ENCODE measurements at places on chromosomes 2 and 18.

DNA sequence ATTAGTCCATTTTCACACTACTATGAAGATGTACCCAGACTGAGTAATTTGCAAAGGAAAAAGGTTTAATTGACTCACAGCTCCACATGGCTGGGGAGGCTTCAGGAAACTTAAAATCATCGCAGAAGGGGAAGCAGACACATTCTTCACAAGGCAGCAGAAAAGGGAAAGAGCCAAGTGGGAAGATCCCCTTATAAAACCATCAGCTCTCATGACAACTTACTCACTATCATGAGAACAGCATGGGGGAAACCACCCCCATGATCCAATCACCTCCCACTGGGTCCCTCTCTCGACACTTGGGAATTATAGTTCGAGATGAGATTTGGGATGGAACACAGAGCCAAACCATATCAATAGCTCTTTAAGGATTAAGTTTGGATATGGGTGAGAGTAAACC lies 246.1 kb upstream of the CYRIA start:
- no peak for DNase-seq

DNA sequence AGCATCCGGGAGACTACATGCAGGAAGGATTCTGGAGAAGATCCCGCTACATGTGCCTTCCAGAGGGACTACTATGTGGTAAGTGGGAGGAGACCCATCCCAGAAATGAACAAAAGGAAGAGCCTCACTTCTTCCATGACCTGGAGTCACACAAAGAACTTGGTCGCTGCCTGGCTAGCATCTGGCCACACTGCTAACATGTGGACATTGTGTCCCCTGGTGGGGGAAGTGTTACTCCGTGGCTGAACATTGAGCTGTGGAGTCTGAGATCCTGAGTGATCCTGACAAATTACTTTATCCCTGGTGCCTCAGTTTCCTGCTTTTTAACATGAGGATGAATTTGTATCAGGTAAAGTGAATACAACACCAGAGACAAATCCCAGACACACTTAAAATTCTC lies 8.4 kb downstream of the SPP2 start:
- no peak for DNase-seq

DNA sequence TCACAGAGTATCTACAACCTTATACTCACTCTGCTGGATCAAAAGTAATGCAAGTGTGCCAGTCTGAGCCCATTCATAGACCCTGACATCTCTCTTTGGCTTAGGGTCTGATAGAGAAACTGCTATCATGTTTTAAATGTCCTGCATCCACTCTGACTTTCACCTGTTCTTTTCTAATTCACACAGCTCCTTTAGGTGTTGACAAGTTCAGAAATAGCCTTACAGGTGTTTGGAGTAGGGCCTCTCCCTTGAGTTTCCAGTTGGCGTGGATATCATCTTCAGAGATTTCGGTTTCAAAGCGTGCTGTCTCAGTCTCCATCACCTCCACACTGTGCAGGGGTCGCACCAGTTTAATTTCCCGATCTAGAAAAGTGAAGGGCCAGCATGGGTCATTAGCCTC lies 150.3 kb downstream of the PLEKHA3 start:
- no peak for DNase-seq

DNA sequence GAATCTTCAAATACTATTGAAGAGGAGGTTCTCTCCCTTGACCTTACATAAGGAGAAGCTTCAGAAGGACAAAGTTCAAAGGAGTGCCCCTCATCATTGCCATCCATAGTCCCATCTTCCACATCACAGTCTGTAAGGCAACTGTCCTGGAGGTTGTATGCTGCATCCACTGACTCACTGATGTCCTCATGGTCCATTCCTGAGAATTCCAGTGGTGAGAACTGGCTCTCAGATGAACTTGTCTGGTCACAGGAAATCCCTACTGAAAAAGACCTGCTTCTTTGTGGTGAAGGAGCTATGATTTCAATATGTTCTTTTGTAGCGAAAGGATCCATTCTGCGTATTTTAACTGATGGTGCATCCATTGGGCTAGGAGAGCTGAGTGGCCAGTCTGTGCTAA lies 52.2 kb downstream of the EIF2AK3 start:
- no peak for DNase-seq

DNA sequence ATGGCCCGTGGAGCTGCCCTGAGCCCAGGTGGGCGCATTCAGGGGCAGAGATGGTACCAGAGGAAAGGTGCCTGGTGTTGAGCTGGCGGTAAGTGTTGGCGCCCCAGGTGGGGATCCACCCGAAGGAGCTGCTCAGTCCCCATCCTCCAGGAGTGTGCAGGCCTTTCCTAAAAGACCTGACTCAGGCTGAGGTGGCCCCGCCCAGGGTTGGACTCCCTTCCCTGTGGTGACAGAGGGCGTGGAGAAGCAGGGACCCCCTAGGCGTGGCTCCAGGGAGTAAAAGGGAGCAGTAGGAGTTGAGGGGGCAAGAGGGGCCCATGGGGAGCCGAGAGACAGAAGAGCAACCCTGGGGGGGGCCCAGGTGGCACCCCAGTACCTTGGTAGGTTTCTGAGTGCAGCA lies 2.4 kb downstream of the OXER1 start:
- no peak for DNase-seq

GRCh38 chr2:241686324-241686649 lies 328 bp downstream of the DTYMK start:
- DNase-seq, result no peak

GRCh38 chr2:198052741-198053140 lies 248.3 kb downstream of the PLCL1 start:
- no peak for DNase-seq

DNA sequence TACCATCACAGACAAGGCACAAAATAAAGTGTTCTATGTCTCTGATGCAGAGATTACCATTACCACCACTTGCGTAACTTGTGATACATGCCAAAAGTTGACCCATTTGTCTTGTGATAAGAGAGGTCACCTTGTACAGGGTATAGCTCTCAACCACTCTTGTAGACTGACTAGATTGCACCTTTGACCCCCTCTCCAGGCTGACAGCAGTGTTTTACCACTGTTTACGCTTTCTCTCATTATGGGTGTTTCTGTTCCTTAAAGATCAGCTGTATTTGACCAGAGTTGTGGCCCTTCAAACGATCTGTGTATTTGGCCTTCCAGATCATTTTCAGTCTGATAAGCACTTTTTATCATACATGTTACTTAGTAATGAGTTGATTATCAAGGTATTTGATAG lies 215.7 kb upstream of the HNMT start:
- no peak for DNase-seq

- no peak for DNase-seq
Observed at GRCh38 chr2:32792416-32792815, 154.3 kb upstream of the LTBP1 start.

DNA sequence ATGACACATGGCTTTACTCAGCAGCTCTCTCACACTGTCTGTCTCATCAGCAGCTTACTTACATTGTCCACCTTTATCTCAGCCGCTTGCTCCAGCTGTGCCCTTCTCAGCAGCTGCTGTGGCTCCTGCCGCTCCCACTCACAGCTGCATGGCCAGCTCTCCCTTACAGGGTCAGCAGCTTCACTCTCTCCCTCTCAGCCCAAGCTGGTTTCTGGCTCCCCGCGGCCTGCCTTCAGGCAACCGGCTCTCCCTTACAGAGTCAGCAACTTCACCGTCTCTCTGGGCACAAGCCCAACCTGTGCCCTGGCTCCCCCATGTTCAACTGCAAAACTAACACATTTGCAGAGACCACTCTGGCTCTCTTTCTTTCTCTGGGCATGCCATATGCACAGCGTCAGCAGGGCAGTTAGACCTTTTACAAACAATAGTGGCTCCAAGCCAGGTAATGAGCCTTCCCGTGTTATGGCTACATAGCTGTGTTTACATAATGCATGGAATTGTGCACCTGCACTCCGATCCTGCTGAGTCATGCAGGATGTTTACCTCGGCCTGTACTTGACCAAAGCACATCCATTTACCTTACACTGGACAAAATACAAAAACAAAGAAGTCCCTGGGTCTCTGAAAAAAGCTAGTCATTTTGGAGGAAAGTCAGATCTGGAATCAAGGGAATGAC lies 167.3 kb downstream of the DOK6 start:
- no peak for DNase-seq

GRCh38 chr2:12317814-12318426 lies 398.8 kb upstream of the TRIB2 start:
- DNase-seq, result no peak

GRCh38 chr2:30073523-30073922 lies 73.3 kb upstream of the YPEL5 start:
- no peak for DNase-seq

GRCh38 chr2:106267997-106268396 lies 73.9 kb upstream of the UXS1 start:
- no peak for DNase-seq

DNA sequence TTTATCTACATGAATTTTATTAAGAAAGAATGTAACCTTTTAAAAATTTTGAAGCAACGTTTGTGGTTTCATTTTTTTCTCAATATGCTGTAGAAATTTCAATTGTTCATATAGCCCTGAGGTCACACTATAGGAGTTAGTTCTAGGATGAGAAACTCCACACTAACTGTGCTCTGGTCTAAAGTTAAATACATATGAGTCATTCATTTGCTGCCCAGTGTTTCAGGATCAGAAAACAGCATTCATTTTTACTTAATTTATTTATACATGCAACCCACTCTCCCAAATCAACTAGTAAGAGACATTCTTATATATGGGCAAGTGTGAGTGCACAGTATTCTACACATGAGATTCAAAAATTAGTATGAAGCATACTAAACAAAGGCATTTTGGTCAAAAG lies 137.9 kb downstream of the DOCK10 start:
- no peak for DNase-seq

GRCh38 chr18:56748698-56749268 lies 97.6 kb downstream of the WDR7 start:
- DNase-seq, result peak; percentile 0

DNA sequence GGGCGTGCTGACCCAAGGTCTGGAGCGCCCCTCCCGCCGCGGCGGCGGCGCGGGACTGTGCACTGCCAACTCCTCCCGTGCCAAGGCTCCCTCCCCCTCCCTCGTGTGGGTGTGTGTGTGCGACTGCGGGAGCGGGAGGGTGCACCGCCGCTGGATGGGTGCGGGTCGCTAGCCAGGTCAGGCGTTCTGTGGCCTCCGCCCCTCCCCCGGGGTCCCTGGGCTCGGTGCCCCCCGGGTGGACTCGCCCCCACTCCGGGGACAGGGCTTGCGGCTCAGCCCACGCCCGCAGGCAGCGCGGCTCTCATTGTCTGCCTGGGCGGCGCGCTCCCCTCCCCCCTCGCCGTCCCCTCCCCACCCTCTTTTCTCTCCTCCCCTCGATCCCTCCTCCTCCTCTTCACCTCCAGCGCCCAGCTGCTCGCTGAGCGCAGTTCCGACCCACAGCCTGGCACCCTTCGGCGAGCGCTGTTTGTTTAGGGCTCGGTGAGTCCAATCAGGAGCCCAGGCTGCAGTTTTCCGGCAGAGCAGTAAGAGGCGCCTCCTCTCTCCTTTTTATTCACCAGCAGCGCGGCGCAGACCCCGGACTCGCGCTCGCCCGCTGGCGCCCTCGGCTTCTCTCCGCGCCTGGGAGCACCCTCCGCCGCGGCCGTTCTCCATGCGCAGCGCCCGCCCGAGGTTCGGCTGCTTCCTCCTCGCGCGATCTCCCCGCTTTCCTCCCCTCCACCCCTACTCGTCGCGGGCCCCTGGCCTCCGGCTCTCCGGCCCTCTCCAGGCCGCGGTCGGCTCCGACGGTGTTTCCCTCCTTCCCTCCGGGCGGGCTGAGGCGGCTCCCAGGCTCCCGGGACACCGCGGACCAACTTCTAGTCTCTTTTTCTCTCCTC lies at the start of gene GATA6:
Gene GATA6, plus strand, starts transcription at position 579 of the 878 bp plus-strand sequence. CDS start 1,556 bp downstream, outside the sequence.
- no peak for DNase-seq

- DNase-seq, result no peak
Observed at GRCh38 chr2:44533508-44533907, 171.8 kb downstream of the CAMKMT start.

DNA sequence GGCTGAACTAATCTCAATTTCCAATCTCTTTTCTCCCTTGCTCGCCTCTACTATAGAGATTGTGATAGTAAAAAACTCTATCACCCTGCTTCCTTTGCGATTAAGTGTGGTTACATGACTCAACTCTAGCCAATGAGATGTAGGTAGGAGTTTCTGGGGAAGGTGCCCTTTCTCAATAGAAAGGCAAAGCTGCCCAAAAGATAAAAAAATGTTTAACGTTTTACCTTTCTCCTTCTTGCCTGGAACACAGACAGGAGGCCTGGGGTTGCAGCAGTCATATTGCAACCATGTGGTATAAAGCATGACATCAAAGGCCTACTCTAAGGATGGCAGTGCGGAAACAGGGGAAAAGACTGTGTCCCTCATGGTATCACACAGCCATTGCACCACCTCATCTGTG lies 31.5 kb downstream of the TMEM37 start:
- no peak for DNase-seq

GRCh38 chr2:240831594-240832204 lies 11.7 kb upstream of the KIF1A start:
- no peak for DNase-seq

DNA sequence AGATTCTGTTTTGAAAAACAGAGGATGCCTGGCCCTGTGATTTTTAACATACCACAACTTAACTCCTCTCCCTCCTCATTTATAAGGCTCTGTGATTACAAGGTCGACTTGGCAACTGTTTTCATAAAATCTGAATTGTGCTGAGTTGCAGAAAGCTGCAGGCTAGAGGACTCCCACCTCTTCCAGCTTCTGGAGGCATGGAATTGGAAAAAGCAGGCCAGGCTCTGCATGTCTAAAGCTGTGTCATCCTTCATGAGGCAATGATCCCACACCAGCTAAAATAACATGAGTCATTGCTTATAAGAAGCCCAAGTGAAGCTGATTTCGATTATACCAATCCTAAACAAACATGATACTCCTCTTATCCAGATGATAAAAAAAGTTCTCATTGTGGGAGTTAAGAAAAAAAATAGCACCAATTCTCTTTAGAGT lies 11.7 kb downstream of the ARHGAP28 start:
- no peak for DNase-seq

DNA sequence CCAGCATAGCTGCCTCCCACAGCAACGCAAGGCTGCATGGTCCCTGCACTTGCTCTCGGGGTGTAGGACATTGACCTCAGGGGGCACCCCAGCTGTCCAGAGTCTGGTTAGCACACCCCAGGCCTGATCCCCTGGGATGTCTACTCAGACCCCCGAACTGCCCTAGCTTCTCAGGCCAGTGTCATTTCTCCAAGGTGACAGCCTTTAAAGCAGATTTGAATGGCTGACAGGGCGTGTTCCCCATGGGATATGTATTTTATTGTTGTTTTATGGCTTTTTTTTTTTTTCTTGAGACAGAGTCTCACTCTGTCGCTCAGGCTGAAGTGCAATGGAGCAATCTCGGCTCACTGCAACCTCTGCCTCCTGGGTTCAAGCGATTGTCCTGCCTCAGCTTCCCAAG lies 40.8 kb upstream of the PTMA start:
- no peak for DNase-seq

DNA sequence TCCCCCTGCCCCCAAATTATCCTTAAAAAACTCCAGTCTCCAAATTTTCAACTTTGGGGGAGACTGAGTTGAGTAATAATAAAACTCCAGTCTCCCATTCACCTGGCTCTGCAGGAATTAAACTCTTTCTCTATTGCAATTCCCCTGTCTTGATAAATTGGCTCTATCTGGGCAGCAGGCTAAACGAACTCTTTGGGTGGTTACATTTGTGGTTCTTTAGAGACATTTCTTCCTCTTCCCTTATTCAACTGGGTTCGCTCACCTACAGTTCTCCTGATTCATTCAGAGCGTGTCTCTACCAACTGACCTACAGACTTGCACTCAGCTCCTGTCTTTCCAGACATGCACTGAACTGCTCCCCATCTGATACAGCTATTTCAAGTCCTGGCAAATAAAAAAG lies 17.1 kb upstream of the SOCS6 start:
- DNase-seq, result no peak

GRCh38 chr2:165820296-165820695 lies 26.2 kb upstream of the GALNT3 start:
- no peak for DNase-seq

- no peak for DNase-seq
Observed at GRCh38 chr2:235045336-235045972, 93.6 kb downstream of the SH3BP4 start.
